Esophagus mucosa (tissue), 1 donor: ENCODE measurements at places on chromosomes 3 and 15. TPM values are rescaled to one million over a fixed set of nuclear protein-coding genes. Genes with fewer than 3 reads are reported as not detected.

The SPTSSB gene
- 3.2 TPM for total RNA-seq

The NR2E3 gene
- total RNA-seq, result 0.56 TPM

The MAGEL2 gene
- 0.08 TPM for total RNA-seq

The CHRM5 gene
- not detected for total RNA-seq

DNA sequence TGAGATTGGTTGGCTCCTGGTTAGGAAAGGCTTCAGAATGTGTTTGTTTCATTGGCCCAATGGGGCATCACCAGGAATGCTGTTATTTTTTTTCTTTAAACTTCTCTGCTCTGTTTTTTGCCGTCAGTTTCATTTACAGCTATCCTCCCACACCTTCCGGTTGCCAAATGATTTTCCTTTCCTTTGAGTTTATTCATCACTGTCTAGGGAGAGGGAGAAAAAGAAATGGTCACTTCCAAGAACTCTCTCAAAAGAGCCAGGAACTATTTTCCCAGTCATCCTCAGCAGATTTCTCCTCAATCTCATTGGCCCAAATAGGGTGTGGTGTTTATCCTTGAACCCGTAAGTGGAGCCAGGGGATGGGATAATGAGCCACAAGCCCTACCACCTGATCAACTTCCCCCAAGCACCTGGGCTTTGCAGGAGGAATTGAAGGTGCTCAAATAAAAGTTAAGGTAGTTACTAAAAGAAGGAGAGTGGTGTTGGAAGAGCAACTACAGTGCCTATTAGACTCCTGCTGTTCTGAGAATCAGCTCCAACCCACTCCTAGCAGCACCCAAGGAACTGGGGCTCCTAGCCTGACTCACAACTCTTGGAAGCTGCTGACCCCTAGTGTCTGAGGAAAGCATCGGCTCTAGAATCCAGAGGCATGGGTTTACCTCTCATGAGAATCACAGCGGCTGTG is 183.8 kb upstream of the IL12A start:
- ATAC-seq, result peak; percentile 93

GRCh38 chr3:187122261-187122660 is 17.0 kb downstream of the RPL39L start:
- ATAC-seq, result no peak

DNA sequence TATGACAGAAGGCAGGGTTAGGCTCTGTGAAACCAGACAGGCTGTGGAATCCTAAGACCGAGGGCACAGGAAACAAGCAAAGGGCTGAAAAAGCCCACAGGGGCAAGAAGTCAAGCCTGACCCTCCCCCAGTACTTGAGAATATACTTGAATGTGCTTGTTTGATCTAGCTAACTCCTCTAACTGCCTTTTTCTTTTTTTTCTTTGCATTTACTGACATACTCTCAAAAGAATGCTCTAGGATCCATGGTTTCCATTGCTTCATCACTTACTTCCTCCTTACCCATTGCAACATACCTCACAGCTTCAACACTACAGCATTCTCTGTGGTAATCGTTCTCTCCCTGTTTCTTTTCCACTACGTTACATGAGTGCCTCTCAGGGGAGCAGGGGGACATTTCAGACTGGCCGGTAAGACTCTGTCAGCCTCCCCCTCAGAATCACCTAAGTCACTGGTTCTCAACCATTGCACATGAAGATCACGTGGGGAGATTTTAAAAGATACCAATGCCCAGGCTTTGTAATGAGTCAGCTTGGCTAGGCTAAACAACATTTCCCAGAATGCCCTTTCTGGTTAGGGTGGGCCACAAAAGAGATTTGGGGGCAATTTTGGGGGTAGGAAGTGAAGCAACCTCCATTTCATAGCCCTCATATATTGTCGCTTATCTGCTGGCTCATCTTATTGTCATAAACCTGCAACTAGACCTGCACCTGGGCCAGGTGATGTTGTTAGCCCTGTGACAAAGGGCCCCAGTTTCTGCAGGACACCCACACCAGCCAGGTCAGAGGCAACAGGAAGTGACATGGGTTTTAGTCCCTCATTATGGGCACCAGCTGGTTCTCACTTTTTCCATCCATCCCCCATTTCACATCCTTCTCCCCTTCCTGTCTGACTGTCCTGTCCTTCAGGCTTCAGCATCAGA is 24.6 kb upstream of the RSL24D1 start:
- ATAC-seq, result peak; percentile 91

GRCh38 chr3:196688349-196688748 is 23.7 kb downstream of the CEP19 start:
- peak; percentile 58 for ATAC-seq

DNA sequence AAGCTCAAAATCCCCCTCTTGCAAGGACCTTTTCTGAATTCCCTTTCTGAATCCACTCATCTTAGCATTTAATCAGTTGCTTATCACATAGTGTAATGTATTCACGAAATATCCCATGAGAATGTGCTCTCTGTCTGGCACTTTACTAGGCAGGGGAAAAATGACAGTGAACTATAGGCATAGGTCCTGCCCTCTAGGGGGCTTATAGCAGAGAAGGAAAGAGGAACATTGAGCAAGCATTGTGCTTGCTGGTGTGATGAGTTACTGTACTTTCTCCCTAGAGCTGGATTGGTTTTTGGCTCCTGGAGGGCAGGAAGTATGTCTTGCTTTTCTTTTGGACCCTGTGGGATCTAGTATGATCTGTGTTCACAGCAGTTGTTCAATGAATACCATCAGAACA is 26.5 kb downstream of the DUOX2 start:
- no peak for ATAC-seq

DNA sequence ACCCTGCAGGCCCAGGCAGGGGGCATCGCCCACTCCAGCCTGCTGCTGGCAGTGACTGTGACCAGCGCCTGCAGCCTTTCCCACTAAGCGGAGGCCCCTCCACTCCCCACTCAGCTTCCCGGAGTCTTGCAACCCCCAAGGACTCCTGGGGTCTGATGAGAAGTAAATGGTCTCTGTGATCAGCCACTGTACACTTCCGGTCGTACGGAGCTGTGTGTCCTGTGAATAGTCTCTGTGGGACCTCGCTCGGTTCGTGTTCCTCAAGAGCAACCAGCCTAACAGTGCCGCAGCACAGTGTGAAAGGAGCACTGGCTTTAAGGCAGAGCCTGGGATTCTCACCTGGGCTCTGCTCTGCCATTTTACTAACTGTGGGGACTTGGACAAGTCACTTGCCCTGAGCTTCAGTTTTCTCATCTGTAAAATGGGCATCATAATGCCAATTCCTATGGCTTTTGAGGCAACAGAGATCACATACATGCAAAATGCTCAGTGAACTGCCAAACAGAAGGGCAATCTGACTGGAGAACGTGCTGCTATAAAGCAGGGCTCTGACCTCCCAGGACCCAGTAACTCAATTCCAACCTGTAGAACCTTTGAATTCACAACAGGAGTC is 26.7 kb downstream of the TMEM43 start:
- ATAC-seq, result no peak

DNA sequence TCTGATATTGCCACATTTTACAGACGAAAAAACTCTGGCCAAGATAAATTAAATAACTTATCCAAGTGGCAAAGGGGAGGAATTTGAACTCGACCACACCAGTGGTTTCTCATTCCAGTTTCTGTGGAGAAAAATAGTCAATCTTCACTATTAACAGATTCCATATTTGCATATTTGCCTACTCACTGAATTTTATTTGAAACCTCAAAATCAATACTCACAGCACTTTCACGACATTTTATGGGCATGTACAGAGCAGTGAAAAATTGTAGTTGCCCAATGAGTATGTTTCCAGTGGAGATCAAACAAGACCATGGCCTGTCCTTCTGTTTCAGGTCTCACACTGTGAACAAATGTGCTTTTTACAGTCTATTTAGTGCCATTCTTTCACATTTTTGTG is 374.3 kb downstream of the MAGI1 start:
- ATAC-seq, result no peak

DNA sequence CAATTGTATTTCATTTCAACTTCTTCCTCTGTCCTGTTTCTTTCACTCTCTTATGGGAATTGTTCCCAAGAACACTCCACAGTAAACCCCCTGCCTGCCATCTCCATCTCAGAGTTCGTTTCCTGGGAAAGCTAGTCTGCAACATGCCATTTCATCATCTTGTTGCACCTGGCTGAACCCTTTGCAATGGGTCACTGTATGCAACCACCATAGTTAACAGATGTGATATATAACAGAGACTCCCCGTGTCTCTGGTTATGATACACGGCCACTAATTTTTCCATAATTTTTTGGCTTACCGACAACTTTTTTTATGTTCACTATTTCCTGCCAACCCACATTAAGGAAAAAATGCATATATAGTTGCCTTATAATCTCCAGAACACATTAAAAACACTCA is 95.5 kb downstream of the CHST2 start:
- ATAC-seq, result no peak

GRCh38 chr3:123642182-123642956 is 57.5 kb upstream of the HACD2 start:
- peak; percentile 88 for ATAC-seq

- ATAC-seq, result peak; percentile 28
Measured at GRCh38 chr3:25820366-25820765, 30.5 kb downstream of the OXSM start.
